ENCODE measurements at places on chromosomes 13 and 19. TPM values are rescaled to one million over a fixed set of nuclear protein-coding genes. Genes with fewer than 3 reads are reported as not detected.

GRCh38 chr19:31596751-31597150, 247.5 kb upstream of the TSHZ3 start:
- no peak for DNase-seq

DNA sequence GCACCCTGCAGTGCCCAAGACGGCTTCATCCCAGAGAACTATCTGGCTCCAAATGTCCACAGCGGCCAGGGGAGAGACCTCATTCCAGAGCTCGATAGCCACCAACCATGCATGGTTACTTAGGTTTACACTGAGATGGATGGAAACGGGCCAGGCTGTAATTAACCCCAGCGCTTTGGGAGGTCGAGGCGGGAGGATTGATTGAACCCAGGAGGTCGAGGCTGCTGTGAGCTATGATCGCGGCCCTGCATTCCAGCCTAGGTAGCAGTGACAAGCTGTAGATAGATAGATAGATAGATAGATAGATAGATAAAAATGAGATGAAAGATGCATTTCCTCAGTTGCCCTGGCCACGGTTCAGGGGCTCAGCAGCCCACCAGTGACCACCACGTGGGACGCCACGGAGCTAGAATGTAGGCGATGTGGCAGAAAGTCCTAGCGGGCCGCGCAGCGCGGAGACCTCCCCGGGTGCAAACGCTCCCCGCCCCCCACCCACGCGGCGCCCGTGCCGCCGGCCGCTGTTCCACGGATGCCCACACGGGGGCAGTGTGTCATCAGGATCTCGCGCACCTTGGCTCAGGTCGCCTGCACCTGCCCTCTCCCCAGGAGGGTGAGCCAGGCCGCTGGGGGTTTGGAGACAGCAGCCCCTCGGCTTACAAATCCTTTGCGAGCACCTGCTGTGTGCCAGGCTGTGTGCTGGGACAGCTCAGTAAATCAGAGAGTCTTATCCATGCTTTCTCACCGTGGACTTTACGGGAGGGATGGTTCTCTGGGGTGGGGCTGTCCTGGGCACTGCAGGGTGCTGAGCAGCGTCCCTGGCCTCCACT, 13.5 kb upstream of the TLE5 start:
- peak; percentile 81 for DNase-seq

The KL gene
- total RNA-seq = not detected

The KLK15 gene
- not detected for total RNA-seq

The CASP14 gene
- total RNA-seq = not detected

DNA sequence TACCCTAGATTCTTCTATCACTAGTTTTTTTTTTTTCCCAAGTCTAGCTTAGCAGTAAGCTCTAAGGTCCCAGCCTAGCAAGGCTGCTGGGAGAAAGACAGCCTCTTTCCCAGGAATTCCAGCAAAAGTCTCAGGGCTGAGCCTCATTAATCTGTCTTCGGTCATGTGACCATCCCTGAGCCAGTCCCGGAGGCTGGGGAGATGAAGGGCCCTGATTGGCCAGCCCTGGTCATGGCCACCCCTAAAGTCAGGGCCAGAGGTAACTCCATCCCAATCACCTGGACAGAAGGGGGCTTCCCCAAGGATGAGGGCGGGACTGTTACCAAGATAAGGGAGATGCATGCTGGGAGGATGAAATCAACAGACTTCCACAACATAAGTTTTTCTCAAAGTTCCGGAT, 43.3 kb downstream of the CCNE1 start:
- no peak for DNase-seq

- no peak for DNase-seq
Measured at GRCh38 chr19:29499921-29500590, 25.7 kb upstream of the VSTM2B start.

DNA sequence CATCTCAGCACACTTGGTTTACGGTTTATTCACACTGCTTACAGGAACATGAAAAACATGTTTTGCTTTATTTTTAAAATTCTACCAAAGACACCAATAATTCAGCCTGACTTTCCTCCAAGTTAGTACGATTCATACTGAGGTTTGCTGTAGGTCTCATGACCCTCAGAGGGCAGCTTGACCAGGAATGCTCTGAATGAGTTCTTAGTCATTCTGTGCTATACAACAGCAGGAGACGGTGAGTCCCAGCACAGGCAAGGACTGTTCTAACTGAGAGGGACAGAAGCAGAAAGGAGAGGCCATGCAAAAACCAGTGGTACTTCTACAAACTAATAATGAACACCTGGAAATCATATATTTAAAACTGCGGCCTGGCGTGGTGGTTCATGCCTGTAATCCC, 6.4 kb downstream of the GRTP1 start:
- DNase-seq = no peak

The ZNF442 gene
- total RNA-seq = 1.0 TPM

DNA sequence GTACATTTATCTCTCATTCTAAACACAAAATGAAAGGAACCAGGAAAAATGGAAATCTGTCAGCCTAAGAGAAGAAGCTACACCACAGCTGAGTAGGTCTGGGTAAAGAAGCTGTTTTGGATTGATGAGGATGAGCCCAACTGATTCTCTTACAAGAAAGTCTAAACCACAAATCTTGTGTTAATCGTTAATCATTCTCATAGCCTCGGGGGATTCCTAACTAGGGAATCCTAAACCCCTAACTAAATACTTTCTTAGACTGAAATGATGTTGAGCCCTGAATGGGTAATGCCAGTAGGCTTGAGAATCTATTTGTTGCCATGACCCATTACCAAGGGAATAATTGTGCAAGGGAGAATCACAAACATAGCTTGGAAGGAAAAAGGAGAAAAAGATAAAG, 327.5 kb upstream of the SPRY2 start:
- no peak for DNase-seq

- no peak for DNase-seq
Measured at GRCh38 chr19:674282-675151, 1.7 kb upstream of the FSTL3 start.
